Fibroblast of lung (primary cell): ENCODE measurements at places on chromosomes 7 and 10.

GRCh38 chr7:155796381-155797261 is 15.6 kb downstream of the SHH start:
- DNase-seq = no peak

DNA sequence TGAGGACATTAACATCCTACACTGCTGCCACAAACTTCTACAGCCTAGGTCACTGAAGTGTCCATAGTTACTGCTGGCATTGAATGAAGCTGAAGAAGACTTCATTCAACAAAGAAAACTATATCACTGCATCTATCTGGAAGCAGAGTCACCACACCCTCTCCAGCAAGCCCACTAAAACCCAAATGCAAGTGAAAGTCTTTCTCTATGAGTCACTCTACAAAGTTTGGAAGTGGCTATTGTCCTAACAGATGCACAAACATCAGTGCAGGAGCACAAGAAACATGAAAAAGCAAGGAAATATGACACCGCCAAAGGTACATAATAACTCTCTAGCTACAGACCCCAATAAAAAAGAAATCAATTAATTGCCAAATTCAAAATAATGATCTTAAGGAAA is 43.5 kb upstream of the CAMK2B start:
- peak; percentile 25 for DNase-seq

DNA sequence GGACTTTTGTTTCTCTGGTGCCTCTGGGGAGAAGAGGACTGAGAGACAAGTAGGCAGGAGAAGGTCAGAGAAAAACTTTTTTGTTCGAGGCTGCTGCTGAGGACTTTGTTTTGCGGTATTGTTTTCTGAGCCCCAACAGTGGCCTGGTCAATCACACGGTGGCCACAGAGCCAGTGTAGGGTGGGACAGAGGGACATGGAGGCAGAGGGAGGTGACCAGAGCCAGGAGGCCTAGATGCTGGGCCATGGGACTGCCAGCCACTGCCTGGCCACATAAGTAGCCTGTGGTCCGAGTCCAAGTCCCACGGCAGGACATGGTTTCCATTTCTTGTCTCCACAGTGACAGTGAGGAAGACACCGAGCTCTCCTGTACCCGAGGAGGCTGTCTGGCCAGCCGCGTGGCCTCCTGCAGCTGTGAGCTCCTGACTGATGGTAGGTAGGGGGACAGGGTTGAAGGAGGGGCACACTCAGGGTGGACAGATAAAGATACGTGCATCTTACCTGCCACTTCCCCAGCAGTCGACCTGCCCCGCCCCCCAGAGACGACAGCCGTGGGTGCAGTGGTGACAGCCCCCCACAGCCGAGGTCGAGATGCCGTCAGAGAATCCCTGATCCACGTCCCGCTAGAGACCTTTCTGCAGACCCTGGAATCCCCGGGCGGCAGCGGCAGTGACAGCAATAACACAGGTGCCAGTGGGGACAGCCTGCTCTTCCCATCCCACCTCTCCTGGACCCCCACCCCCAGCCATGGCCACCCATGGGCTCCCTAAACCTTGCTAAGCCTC is 27.5 kb downstream of the SH2B2 start:
- no peak for DNase-seq

DNA sequence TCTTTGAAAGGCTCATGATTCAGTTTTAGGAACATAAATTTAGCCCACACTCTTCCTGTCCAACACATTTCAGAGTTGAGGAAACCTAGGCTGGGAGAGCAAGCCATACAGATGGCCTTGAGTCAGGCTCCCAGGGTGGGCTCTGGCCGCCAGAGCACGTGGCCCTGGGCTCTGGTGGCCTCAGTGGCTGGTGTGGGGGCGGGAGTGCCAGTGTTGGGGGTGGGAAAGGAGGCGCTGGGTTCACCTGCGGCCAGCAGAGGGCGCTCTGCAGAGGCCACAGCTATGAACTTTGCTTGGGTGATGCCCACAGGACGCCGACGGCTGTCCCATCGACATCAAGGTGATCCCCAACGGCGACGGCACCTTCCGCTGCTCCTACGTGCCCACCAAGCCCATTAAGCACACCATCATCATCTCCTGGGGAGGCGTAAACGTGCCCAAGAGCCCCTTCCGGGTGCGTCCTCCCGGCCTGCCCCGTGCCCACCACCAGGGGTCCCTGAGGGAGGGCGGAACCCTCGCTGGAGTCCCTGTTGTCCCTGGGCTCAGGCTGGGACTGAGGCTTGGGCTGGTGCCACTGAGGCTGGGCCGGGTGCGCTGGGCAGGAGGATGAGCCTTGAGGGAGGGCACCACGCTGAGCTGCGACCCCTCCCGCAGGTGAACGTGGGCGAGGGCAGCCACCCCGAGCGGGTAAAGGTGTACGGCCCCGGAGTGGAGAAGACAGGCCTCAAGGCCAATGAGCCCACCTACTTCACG is 11.9 kb downstream of the FLNC start:
- DNase-seq = no peak

- peak; percentile 56 for DNase-seq
Observed at GRCh38 chr10:18886102-18886501, 162.5 kb upstream of the MALRD1 start.

GRCh38 chr10:96693431-96693830 is 26.9 kb downstream of the PIK3AP1 start:
- no peak for DNase-seq

DNA sequence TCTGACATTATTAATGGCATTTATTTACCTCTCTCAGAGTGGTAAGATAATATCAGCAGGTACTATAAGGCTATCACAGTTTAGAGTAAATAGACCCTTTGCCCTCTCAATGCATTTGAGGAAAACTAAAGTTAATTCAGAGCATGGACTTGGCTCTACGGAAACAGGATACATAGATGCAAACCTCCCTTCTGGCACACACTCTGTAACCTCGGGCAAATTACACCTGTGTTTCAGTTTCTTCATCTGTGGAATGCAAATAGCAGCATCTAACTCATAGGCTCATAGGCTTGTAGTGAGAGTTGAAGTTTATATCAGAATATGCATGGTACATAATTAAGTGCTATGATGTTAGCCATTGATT is 5.6 kb downstream of the RAPGEF5 start:
- DNase-seq = no peak

- peak; percentile 85 for DNase-seq
Observed at GRCh38 chr7:17109020-17109419, 189.4 kb upstream of the AHR start.

DNA sequence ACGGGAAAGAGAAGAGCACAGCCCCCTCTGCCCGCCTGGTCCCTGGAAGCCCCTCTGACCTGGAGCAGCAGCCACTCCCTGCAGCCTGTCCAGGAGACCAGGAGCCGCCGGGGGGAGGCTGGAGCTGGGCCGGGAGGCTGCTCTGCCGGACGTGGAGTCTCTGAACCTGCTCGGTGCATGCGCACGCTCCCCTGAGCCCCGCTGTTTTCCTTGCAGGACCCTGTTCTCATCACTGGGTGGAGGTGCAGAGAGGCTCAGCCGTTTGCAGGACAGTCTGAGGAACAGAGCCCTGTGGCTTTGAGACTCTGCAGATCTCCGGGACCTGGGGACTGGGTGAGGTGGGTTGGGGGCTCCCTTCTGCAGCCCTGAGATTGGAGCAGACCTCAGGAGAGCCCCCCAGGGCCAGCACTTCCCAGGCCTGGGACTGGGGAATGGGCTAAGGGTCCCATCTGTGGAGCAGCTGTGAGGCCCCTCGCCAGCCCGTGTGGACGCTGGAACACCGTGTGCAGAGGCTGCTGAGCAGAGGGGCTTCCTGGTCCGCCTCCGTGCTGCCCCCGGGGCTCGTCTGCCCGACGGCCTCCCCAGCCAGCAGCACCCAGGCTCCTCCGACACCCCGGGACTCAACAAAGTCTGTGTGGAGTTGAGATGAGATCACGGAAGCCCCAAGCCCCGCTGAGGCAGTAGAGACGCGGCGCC is 48.5 kb upstream of the ADGRA1 start:
- DNase-seq = no peak

DNA sequence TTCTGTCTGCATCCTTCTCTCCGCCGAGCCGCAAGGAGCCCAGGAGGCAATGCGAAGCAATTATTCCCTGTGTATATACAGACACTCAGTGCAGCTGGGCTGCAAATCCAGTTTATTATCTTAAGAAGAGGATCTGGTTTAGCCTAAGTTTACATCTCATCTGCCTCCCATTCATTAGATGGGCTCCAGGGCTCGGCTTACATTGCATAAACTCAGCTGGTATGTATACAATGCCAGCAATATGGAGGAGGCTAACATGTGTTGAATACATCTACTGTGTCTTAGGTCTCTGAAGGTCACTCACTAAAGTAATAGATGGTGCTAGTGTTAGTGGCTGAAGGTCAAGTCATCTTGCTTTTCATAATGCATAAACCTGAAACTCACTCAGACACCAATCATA is 996.8 kb downstream of the KCNMA1 start:
- peak; percentile 79 for DNase-seq

DNA sequence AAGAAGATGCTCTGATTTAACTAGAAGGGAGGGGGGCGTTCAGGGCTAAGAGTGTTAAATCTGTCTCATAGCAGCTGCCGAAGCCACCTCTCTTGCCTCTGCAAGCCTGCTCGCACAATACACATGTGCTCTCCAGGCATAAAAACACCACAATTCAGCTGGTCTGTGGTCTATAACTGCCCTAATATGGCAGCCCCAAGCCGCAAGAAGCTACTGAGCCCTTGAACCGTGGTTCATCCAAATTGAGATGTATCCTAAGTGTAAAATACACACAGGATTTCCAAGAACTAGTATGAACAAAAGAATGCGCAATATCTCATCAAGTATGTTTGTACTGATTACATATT is 70.8 kb upstream of the FGFR2 start:
- DNase-seq = peak; percentile 8

GRCh38 chr7:151783958-151784575 is 92.8 kb downstream of the PRKAG2 start:
- no peak for DNase-seq

GRCh38 chr10:78197628-78198272 is 164.1 kb downstream of the RPS24 start:
- DNase-seq = no peak

GRCh38 chr10:63054889-63055611 is 78.1 kb upstream of the NRBF2 start:
- DNase-seq = no peak

DNA sequence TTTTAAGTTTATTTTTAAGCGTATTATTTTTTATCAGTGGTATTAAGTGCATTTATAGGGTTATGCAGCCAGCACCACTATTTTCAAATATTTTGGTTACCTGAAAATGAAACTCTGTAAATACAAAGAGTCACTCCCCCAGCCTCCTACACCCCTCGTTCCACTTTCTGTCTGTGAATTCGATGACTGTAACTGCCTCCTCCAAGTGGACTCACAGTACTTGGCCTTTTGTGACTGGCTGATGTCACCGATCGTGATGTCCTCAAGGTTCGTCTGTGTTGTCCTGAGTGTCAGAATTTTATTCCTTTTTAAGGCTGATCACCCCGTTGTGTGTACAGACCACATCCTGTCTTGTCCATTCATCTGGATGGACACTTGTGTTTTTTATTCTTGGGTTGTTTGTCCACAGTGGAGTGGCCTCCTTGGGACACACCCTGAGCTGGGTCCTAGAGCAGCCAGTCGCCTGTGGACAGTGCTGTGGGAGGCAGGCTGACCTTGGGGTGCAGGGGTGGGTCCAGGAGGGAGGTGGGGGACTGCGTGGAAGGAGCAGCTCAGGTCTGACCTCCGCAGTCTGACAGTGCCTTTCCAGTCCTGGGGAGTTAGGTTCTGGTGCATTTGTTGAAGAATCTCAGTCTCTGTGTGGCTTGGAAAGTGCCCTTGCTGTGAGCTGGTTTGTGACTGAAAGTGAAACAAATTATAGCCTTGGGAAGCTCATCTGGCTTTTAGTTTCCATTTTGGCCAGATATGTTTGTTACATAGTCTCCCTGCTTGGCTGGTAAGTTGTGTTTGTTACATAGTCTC is 6.9 kb downstream of the MTG1 start:
- DNase-seq = no peak

GRCh38 chr10:94115725-94116124 is 122.0 kb downstream of the PLCE1 start:
- DNase-seq = peak; percentile 49

GRCh38 chr10:88793712-88794299 is 8.7 kb upstream of the LIPM start:
- DNase-seq = peak; percentile 78

DNA sequence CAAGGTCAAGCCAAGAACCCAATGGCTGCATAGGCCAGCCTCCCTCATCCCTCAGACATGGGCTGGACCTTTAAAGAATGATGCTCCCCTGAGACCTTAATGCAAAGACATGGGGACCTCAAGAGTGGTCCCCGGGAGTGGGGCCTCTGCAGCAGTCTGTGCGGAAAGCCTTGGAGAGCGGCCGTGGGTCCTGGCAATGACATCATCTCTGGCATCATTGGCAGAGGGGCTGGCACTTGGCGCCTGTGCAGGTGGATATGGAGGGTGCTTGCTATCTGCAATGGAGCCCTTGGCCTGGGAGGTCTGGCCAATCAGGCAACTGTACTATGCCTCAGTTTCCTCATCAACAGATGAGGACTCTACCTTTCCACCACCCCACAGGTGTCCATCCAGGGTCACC is 365.5 kb upstream of the MKI67 start:
- DNase-seq = no peak

GRCh38 chr10:104139221-104139620 is 17.2 kb downstream of the SFR1 start:
- DNase-seq = no peak

- DNase-seq = no peak
Observed at GRCh38 chr10:30728766-30729165, 99.2 kb upstream of the LYZL2 start.

- DNase-seq = no peak
Observed at GRCh38 chr10:47031211-47031900, 120.1 kb downstream of the PTPN20 start.

DNA sequence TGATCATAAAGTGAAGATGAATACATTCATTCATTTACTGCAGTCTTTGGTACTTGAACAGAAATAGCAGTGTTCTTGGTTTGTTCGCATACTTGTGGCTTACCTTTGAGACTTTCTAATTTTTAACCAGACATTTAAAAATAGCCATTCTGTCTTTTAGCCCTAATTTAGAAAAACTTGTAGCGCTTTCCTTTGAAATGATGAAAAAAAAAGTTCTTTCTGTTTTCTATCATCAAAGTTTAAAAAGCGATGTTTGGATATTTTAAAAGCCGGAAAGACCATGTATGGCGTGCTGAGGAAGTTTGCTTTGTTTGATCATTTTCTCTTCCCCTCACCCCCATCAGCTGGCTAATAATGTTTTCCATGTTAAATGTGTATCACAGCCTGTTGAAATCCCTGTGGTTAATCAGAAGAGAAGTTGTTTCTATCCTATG is 116.3 kb downstream of the CUX1 start:
- peak; percentile 46 for DNase-seq

DNA sequence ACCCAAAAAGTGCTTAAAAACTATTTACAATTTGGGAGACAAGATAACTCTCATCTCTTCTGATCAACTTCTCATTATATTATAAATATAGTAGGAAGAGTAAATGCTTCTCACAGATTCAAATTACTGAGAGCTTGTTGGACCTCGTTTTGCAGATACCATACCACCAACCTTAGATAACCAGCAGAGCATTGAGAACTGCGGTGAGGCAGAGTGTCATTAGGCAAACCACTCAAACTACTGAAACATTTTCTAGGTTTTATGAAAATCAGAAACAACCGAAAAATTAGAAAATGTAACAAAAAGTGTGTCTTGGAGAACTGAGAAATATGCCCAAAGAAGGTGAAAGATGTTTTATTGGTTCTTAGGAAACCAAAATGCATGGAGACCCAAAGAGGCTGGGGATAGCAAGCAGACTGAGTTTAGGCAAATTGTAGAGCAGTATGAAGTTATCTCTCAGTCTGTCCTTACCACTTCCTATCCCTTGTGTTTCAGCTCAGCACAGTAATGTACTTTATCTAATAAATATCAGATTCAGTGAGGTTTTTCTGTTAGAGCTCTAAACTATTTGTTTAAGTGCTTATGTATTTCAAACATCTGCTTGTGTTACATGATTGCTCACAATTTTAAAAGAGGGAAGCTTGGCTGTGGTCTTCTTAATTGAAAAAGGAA is 77.9 kb downstream of the HECTD2 start:
- DNase-seq = no peak
